ENCODE measurements at places on chromosomes 4 and X.

DNA sequence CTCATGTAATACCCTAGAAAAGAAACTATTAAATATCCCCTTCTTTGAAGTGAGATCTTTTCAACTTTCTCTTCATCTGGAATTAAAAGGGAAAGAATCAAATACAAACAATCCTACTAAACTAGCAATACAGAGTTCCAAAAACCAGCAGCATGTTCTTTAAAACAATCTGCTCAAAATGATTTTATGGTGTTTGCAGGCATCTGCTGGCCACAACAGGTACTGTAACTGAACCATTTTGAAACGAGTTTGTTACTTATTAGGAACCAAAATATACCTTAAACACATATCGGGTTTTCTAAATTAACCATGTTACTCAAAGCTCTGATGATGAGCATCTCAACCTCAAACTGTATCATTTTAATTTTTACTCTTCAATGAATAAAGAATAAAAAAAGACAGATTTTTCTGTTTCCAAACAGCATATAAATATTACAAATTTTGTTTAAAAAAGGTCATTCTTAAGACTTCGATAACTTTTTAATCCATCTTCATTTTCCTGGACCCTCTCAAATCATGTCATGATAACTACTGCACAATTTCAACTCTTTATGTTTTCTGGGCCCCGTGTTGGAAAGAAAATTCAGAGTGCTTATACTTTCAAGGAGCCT, 56.5 kb downstream of the ARAP2 start:
- no peak for DNase-seq

DNA sequence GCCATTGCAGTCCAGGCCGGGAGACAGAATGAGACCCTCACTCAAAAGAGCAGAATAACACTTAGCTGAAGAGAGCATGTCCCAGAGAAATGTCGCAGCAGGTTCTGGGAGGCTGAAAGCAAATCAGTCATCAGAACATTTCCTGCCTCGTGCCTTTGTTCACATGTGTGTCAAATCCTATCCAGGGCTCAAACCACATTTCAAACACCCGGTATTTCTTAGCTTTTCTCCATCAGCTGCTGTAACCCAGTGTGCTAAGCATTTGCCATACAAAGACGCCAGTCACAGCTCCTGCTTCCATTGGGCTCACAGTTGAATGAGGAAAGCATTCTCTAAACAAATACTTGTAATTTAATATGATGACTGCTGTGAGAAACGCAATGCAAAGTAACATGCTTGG, 6.0 kb downstream of the PALLD start:
- no peak for DNase-seq

DNA sequence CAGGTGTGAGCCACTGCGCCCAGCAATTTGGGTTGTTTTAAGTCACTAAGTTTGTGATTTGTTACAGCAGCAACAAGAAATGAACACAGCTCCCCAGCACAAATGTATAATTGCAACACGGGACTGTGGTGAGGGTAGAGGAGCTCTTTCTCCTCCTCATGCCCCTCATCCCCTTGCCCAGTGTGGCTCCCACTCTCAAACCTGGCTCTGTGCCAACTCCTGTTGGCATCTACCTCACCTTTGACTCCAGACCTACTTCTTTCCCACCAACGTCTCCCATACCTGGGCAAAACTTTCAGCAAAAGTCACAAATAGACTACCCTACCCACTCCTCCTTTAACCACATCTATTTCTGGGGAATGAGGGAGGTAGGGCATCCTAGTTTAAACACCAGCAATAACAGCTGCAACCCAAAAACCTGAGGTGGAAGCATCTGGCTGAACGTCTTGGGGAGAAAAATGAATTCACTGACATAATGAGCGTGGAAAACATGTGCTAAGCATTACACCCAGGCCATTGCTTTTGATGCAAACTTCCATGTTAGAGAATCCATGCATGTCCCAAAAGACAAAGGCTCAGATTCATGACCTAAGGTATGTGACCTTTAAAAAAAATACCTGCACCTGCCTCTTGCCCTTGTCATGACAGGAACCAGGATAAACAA, 19.2 kb downstream of the LNX1 start:
- DNase-seq, result no peak

GRCh38 chrX:29145316-29145715, 558.1 kb downstream of the IL1RAPL1 start:
- DNase-seq, result no peak

GRCh38 chrX:18065956-18066355, 154.7 kb downstream of the BEND2 start:
- no peak for DNase-seq

- DNase-seq, result no peak
Measured at GRCh38 chr4:6449746-6450369, 22.6 kb downstream of the PPP2R2C start.

DNA sequence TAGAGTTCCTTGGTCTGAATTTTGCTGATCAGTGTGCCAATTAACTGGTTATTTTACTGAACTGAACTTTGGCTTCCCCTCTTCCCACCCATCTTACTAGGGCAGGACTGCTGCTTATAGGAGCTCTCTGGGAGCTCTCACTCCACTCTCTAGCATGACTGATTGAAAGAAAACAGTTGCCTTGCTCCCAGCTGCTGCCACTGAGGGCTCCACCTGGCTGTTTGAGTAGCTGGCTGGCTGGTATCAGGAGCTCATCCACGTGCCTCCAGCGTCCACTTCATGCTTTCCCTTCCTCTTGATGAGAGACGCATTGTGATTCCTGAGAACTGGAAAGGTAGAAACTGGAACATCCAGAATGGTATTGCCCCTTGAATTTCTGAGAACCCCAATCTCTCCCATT, 73.0 kb upstream of the KLHL13 start:
- DNase-seq, result no peak

DNA sequence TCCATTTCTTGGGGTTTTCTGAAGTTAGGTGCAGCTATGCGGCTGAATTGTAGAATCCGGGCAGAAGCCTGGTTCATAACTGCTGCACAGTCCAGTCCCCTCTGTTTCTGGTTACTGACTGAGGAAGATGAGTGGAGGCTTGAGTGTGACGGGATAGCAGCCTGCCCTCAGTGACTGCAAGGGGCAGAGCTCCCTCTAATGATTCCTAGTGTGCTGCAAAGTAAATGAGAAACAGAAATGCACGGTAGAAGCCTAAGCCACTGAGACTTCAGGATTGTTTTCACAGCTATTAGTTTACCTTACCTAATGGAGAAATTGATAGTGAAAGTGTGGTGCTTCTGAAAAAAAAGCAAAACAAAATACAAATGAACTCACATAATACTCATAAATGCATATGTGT, 189.2 kb downstream of the GPM6A start:
- DNase-seq, result no peak

- DNase-seq, result no peak
Measured at GRCh38 chr4:80069837-80070731, 2.9 kb downstream of the ANTXR2 start.

DNA sequence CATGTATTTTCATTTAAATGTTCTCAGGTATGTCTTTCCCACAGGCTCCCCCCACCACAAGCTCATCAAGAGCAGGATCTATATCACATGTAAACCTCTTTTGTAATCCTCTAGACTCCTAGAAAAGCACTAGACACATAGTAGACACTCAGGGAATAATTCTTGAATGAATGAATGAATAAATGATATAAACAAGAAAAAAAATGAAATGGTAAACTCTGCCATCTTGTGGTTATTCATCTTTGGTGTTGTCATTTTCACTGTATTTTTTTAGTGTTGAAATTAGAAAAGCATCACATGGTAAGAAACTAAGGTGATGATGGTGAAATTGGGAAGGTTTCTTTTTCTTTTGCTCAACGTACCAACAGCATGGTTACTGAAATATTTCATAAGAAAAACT, 34.2 kb upstream of the C1GALT1C1 start:
- no peak for DNase-seq

- DNase-seq, result no peak
Measured at GRCh38 chr4:128709268-128709667, 100.2 kb upstream of the JADE1 start.

GRCh38 chr4:184322328-184323025, 104.8 kb upstream of the ENPP6 start:
- DNase-seq, result no peak

- DNase-seq, result no peak
Measured at GRCh38 chr4:174592256-174592984, 70.1 kb upstream of the HPGD start.

- no peak for DNase-seq
Measured at GRCh38 chrX:119482481-119483480, 14.5 kb downstream of the SLC25A5 start.

GRCh38 chr4:139050446-139050845, 34.9 kb downstream of the NOCT start:
- no peak for DNase-seq

DNA sequence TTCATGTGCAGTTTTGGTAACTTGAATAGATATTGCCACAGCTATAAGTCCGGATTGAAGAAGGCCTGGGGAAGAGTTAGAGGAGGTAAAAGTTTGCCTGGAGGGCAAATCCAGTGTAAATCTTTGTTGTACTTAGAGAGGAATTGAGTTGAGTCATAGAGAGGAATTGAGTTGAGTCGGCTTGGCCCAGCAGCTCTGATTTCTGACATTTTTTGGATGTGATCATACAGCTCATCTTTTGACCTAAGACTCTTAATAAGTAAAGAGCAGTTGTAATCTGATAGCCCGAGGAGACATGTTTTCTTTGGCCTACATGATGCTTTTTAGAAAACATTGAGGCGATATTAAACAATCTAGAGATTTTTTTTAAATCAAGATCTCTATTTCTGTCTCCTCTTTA, 3.9 kb downstream of the KIT start:
- DNase-seq, result no peak

- no peak for DNase-seq
Measured at GRCh38 chrX:85108165-85108564, 104.5 kb downstream of the APOOL start.

GRCh38 chrX:85017721-85018120, 14.0 kb downstream of the APOOL start:
- DNase-seq, result no peak

DNA sequence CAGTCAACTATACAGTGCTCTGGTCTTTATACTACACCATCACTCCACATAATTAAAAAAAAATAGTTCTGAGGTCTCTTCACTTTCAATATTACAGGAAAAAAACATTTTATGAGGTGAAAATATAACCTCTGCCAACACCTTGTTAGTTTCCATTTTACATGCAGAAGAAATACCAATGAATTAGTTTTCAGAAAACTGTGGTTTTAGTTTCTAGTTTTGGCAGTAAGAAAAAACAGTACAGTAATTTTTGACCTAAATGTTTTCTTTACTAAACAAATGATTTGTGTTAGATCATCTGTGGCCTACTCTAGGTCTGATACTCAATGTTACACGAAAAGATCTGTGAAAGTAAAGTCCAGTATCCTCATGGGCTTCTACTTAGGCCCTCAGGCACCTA, 10.0 kb downstream of the SULT1E1 start:
- DNase-seq, result no peak

DNA sequence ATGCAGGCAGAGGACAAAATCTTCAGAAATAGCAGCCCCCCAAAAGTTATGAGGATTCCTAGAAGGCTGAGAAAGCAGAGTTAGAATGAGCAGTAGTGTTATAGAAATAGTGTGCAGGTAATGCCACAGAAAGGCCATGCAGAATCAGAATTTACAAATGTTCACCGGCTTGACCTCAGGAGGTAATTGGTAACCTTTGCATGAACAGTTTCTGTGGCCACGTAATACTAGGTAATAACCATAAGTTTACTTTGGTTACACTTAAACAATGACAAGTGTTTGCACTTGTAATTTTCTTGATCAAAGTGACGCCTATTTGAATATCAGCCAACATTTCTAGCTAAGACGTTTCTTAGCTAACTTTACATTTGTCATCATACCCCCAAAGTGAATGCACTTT, 393.6 kb downstream of the GPAT3 start:
- DNase-seq, result no peak

DNA sequence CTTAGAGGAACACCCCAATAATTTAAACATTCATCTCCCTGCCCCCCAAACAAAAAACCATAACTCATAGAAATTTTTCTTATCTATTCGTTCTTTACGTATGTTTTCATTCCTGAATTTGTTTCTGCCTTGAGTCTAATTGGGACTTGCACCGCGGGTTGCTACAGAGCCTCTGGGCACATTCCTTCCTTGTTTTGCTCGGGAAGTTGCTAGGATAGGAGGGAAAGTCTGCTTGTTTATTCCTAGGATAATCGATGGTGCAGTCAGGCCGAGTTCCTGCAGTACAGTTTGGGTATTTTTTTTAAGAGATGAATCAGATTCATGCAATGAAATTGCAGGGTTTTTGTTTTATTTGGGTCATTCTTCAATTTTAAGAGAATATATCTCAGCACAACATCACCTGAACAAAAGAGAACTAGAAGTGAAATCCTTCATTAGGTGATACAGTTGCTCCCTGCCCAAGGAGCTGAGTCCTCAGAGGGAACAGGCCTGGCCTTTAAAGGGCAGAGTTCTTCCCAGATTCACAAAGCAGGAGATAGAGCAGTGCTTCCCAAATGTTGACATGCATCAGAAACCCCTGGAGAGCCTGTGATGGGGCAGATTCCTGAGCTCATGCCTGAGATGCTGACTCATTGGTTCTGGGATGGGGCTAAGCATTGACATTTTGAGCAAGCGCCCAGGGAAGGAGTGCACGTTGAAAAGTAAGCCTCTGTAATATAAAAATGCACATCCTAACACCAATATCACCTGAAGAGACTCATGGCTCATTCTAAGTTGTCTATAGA, 114.9 kb upstream of the FAM9B start:
- no peak for DNase-seq

GRCh38 chrX:100731441-100732281, at the start of gene SYTL4:
Gene SYTL4 (minus strand): TSS chrX:100732121. CDS start chrX:100702037, 30,084 bp downstream.
- no peak for DNase-seq

DNA sequence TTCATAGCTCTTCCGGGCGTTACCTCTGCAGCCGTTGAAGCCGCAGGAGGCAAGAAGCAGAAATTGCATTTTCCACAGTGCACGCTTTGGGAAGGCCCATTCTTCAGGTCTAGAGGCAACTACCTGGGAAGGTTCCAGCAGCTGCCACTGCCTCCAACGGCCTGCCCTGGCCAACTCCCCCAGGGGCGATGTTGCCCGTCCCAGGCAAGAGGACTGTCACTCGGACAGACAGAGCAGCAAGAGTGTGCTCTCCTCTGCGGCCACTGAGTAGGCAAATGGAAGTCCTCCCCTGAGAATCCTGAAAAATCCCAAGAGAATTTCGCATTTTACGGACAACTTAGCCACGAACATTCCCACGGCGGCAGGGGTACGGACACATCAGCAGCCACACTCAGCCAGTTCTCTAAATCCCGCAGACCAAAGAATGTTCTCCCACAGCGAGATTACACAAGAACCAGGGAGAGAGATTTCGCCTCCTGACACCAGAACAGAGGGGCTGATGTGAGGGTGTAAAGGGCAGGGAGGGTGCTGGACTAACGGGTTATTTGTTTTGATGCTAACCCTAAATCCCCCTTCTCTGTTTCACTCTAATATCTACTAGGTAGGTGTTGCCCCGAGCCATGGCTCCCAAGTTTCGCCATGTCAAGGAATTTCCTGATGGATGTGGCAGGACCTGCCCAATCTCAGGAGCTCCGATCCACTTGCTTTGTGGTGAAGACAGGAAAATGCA, 63.8 kb downstream of the SEPSECS start:
- no peak for DNase-seq

DNA sequence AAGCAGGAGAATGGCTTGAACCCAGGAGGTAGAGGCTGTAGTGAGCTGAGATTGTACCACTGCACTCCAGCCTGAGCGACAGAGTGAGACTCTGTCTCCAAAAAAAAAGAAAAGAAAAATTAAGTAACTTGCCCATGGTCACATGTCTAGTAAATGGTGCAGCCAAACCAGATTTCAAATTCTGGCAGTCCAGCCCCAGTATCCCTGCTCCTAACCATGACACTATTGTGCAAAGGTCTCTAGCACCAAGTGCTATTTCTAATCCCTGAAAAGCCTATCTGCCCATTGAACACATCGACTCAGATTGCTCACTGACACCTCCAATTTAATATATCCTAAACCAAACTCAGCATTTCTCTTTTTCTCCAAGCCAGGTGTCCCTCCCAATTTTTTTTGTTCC, 7.6 kb upstream of the LAMP2 start:
- no peak for DNase-seq
